ENCODE measurements at places on chromosomes 3 and 15.

- no peak for DNase-seq
Observed at GRCh38 chr3:170564664-170565063, 21.2 kb downstream of the SLC7A14 start.

DNA sequence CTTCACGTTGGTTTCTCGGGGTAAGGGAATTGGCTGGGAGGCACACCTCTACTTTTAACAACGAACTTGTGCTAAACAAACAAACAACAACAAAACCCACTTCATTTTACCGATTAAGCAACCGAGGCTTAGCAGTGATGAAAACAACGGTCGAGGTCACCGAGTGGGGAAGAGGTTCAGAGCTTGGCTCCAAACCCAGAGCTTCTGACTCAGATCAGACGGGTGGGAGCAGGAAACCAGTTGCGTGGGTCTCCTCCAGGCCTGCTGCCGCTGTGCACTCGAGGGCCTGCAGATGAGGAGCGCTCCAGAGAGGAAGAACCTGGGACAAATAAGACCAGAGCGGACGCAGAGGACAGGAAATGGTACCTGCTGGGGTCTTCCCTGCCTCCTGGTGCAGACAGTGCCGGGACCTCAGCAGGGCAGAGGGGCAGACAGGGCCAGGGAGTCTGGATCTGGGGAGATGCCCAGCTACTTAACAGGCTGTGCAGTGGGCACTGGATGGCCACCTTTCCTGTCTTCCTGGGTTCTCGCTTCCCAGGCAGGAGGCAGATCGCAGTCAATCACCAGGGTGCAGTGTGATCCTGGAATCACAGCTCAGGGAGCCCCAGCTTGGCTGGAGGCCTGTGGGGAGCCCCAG lies 99.0 kb upstream of the MEF2A start:
- no peak for DNase-seq

GRCh38 chr3:133979553-133979952 lies 50.2 kb downstream of the SLCO2A1 start:
- DNase-seq, result no peak

- no peak for DNase-seq
Observed at GRCh38 chr3:59472541-59472940, 422.7 kb upstream of the CFAP20DC start.

DNA sequence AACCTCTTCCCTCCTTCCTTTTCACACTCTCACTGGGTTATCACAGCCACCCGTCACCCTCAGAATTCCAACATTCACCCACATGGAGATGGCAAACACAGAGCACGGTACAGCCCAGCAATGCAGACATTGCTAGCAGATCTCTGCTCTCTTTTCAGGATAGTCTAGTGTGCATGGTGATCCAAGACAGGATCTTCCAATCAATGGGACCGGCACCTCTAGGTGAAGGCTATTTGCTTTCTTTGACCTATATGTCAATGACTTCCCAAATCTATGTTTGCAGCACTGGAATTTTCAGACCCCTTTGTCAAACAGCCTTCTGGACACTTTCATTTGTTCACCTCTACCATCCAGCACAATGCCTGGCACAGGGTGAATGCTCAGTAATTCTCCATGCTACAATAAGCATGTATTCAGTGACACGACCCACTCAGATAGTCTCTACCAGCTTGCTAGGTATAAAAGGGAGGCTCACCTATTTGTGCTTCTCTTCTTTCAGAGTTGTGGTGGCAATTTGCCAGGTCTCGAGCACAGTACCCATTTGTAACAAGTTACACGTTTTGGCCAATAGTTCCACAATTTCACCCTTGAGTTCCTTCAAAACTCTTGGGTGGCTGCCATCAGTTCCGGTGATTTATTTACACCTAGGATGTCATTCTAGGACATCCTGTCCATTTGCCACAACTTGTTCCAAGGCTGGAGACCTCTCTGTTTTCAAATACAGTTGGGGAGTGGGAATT lies 279.1 kb upstream of the ICE2 start:
- no peak for DNase-seq

- no peak for DNase-seq
Observed at GRCh38 chr3:29370021-29370420, 89.2 kb downstream of the RBMS3 start.

GRCh38 chr15:33094336-33094735 lies 100.2 kb downstream of the FMN1 start:
- no peak for DNase-seq

- no peak for DNase-seq
Observed at GRCh38 chr15:55902981-55903380, 90.4 kb downstream of the NEDD4 start.

DNA sequence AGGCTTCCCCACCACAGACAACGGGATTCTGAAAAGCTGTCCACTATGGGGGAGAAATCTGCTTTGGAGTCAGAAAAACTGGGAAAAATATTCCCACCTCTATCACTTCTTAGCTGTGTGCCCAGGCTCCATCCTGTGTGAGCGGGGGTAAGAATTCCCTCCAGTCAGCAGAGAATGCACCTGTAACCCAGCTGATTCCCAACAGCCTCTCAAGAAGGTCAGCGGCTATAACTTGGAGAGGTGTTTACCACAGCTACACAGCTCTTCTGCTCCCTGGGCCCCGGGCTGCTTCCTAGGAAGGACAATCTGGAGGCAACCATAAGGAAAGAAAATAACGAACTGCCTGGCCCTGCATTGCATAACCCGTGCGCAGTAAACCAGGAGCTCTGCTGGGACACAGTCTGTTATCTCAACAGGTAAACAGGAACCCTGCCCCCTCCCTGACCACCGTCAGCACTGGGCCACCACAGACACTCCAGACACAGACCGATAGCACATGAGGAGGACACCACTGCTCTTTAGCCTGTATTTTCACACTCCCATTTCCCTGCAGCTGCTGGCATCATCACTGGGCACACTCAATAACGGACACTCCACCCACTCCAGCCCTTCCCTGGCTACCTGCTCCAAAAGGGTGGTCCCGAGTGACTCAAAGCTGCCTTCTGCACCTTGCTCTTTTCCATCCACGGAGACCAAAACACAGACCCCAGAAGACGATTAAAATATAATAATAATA lies 2.1 kb downstream of the RAB43 start:
- DNase-seq, result no peak

DNA sequence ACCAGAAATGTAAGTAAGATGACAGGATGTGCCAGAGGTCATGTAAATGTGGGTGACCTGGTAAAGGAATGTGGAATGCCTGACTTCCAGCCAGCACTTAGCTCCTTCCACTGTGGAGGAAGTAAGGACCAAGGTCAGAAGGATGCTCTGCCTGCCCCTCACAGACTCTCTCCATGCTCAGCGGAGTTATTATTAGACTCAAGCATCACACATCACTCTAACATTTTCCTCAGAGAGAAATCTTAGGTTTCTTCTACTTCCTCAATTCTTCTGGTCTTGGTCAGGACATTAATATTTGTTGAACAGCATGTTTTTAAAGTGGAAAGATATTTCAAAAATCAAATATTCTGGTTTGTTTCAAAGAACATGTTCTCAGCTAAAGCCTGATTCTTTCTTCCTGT lies 231.4 kb upstream of the WNT5A start:
- DNase-seq, result no peak

GRCh38 chr3:188104050-188104449 lies 49.9 kb upstream of the LPP start:
- no peak for DNase-seq

- DNase-seq, result no peak
Observed at GRCh38 chr15:79881254-79881653, 15.6 kb downstream of the MTHFS start.

DNA sequence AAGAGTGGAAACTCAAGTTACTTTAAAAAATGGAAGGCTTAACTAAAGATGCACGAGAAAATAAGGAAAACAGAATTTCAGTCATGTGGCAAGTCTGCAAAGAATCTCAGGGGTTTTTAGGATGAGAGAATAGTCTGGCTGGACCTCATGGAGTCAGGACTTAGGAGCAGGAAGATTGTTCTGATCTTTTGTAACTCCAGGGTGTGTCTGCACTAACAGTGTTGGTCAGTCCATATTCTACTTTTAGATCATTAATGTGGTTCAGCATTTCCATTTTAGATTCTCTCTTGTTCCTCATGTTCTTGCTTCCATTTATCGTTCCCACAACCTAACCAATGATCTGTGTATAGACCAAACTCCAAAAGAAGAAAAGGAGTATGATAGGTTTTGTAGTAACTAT lies 15.3 kb downstream of the TMEM108 start:
- no peak for DNase-seq

GRCh38 chr3:128495435-128495970 lies 2.5 kb upstream of the GATA2 start:
- DNase-seq, result no peak

DNA sequence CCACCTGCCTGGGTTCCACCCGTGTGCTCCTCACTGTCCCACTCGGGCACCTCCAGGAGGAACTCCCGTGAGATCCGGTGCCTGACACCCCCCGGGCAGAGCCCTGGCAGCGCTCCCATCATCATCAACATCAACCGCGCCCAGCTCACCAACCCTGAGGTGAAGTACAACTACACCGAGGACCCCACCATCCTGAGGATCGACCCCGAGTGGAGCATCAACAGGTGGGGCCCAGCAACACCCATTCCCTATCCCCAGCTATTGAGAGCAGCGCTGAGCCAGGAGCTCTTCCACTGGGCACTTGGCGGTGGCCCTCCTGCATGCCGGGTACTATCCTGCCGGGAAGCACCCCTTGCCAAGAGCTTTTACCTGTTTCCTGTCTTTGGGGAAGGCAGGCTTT lies 33.5 kb downstream of the PLXNA1 start:
- DNase-seq, result no peak

GRCh38 chr3:16609927-16610580 lies 4.8 kb upstream of the DAZL start:
- DNase-seq, result no peak

- no peak for DNase-seq
Observed at GRCh38 chr15:101709466-101709865, 14.8 kb downstream of the TARS3 start.

- no peak for DNase-seq
Observed at GRCh38 chr3:153448151-153448829, 286.3 kb downstream of the RAP2B start.

- no peak for DNase-seq
Observed at GRCh38 chr3:98791341-98792325, 28.5 kb downstream of the ST3GAL6 start.

GRCh38 chr3:19202303-19202702 lies 54.0 kb downstream of the KCNH8 start:
- no peak for DNase-seq
